ENCODE measurements at places on chromosomes 2 and 18.

DNA sequence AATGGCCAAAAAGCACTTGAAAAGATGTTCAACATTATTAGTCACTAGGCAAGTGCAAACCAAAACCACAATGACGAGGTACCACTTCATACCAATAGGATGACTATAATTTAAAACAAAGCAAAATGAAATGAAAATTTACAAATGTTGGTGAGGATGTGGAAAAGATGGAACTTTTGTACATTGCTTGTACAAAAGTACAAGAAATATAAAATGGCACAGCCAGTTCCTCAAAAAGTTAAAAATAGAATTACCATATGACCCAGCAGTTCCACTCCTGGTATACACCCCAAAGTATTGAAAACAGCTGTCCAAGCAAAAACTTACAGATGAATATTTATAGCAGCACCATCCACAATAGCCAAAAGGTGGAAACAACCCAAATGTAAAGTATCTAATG, 107.8 kb upstream of the XPO1 start:
- no peak for DNase-seq

DNA sequence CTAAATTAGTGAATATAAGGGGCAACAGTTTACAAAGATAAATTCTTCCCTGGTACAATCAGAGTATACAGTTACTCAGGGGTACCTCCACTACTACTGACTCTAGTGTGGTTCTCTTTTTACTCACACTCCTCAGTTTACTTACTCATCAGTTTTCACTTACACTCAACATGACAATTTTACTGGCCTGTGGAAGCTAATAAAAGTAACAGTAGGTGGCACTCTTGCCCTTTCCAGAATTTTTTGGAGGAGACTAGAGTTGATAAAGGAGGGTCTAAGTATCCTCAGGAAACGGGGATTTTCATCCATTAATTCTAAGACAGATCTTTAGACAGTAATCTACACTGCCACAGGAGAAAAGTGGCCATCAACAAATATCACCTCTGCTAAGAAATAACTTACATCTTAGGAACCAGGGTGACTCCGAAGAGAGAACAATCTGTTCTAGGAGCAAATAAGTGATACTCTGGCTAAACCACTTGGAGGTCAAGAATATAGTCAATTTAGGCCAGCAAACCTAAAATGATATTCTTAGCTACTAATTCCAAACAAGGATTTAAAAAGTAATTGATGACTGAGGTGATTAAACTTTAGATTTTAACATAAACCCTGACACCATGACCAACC, 61.3 kb downstream of the ATL2 start:
- no peak for DNase-seq

GRCh38 chr2:1648241-1649102, 95.8 kb downstream of the PXDN start:
- no peak for DNase-seq

DNA sequence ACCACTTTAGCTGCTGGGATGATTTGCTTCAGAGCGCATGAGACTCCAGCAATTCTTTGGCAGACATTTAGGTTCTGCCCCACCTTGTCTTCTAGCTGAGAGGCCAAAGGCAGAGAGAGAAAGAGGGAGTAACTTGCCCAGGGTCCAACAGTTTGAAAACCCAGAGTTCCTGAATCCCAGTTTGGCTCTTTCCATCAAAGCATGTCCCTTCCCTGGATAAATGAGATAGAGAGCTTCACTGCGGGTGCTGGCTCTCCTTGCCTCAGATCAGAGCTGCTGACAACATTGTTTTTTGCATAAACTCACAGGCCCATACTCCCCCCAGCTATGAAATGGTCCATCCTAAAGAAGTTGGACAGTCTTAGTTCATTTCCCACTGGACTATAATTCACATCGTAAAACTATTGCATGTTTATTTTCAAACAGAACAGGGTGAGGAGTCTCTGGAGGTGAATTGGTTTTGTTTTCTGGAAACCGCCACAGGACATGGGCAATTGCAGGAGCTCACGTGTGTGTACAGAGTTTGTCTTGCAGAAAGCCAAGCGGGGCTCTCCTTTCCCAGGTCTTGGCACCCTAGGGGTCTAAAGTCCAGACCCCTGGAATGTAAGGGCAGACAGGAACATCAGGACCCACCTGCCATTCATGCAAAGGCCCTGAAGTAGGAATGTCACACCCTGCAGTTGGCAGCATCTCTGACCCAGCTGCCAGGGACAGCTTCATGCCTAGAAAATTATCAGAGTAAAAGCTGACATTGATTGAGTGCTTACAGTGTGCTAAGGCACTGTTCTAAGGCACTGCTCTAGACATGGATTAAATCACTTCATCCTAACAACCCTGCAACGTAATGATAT, 25.0 kb upstream of the SLC14A2 start:
- DNase-seq, result no peak

DNA sequence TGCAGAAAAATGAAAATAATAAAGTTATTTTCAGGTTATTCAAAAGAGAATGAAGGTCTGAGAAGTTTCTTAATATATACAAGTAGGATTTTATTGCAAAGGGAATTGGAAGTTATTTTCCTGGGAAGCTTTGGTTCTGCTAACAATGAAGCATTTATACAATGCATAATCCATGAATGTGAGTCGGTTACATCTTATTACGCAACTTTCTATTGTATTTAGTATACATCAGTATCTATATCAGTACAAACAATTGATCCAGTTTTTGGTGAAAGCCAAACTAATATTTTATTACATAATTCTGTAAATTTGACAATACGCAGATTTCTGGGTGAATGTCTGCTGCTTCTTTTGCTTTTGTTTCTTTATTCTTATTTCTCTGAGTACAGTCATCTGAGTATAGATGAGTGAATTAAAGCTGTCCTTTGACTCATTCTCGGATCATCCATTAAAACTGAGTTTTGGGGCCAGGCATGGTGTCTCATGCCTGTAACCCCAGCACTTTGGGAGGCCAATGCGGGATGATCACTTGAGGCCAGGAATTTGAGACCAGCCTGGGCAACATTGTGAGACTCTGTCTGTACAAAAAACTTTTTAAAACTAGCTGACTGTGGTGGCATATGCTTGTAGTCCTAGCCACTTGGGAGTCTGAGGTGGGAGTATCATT, 108.5 kb downstream of the SOCS6 start:
- DNase-seq, result no peak

GRCh38 chr18:48605408-48605845, 66.6 kb downstream of the CTIF start:
- no peak for DNase-seq

GRCh38 chr2:205869439-205869838, 187.1 kb downstream of the NRP2 start:
- DNase-seq, result no peak

DNA sequence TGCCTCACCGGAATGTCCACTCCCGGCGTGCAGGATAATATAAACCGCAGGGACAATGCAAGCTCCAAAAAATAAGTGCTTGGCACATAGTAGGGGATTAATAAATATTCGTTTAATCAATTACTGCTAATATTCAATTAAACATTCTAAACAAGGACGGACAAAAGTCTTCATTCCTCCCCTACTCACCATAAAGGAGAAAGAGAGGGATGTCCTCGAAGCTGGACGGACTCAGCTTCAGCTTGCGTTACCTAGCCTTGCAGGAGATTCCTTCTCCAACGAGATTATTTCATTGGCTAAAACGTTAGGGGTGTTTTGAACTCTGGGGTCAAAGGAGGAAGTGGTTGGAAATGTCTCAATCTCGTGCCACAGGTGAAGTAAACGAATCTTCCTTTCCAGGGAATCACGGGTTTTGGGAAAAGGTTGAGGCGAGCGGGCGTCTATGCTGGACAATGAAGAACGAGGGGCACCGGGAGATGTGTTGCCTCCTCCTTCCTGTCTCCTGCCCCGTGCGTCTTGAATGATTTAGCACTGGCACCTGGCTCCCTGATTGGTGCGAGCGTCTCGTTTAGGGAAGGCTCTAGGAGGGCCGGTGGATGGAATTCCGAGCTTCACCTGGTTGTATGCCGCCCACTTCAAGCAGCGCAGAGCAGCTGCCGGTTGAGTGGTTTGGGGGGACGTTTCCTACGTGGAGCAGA, 2.0 kb upstream of the GAD1 start:
- no peak for DNase-seq

- no peak for DNase-seq
Measured at GRCh38 chr2:120132190-120132589, 91.0 kb downstream of the TMEM185B start.

- DNase-seq, result no peak
Measured at GRCh38 chr2:170596576-170596975, 118.6 kb upstream of the SP5 start.

DNA sequence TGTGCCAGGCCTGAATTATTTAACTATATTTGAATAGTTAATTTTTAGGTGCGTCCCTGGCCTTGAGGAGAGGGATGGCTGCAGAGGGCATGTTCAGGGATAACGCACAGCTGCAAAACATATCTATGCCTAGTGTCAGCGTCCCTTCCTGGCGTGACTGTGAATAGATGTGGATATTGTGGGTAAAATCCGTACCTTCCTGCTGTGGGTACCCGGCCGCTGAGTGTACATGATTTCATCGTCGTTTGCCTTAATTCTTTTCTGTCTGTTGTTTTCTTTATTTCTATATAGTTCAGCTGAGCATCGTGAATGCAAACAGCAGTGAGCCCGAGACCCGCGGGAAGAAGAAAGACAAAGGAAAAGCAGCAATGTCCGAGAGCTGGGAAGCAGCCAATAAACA, 25.0 kb upstream of the MC2R start:
- no peak for DNase-seq

GRCh38 chr2:215432759-215433594, 2.9 kb downstream of the FN1 start:
- DNase-seq, result no peak

DNA sequence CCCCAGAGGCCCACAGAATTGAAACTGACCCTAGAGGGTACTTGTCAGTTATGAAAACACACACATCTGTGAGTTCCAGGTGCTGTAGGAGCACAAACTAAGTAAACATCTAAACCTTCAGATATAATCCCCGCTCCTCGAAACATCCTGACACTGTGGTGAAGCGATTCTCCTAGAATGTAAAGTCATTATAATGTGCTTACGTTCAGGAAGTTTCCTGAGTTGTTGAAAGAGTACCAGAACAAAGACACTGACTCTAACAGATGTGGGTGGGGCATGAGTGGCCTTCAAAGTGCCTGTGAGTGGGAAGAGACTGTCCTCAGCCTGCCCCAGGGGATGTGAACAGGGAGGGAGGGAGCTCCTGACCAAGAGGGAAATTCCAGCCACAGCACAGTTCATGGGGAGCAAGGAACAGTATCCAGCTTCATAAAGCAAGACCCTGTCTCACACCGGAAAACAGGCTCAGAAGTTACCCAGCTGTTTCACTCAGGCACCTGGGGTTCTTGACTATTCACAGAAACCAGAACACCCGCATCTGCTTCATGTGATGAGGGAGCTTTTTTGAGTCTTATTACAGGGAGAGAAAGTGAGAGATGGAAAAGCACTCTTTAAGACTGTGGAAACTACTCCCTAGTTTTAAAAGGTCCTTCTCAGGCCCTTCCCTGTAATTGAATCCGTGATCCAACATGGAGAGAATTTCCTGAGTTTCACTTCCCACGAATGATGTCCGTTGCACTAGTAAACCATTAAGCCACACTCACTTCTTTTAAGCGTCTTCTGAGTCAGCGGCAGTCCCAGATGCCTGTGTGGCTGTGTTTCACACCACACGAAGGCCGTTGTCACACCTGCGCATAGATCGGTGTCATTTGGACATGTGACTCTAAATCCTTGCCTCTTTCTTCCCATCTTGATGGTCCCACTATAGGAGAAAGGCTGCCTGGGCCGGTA, 88.6 kb upstream of the EML6 start:
- no peak for DNase-seq

DNA sequence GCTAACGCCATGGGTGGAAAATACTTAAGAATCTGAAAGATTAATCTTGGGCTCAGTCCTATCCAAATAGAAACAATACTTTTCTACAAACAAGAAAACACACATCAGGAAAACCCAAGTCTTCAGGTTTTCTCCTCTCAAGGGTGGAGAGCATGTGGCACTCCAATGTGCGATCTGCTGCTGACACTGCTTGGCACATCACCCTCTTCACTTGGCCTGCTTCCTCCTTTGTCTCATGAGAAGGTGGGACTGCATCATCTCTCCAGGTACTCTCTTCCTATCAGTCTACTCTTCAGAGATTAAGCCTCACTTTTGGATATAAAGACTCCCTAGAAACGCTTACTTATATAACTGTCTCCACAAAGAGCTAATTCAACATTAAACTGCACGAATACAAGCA, 26.4 kb downstream of the HDLBP start:
- DNase-seq, result no peak

- no peak for DNase-seq
Measured at GRCh38 chr2:47079515-47080412, 75.3 kb downstream of the STPG4 start.

GRCh38 chr2:102251042-102251848, 60.1 kb upstream of the IL1RL1 start:
- DNase-seq, result peak; percentile 38

GRCh38 chr18:44325903-44326635, 354.6 kb upstream of the SETBP1 start:
- no peak for DNase-seq

DNA sequence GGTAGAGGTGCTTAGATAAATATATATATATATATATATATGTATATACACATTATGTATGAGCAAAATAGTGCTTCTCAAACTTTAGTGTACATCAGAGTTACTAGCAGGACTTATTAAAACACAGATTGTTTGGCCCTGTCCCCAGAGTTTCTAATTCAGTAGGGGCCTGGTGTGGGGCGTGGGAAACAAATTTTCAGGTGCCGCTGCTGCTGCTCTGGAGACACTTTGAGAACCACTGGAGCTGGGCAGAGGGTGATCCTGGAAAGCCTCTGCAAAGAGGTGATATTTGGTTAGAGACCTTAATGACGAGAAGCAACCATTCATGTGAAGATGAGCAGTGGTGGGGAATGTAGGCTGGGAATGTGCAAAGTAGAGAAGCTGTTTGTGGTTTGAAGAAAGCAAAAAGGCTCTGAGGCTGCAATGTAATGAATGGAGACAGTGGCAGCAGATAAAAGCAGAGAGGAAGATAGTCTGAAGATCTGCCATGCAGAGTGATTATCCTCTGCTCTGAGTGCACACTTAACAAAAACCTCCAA, 142.9 kb downstream of the PLCL1 start:
- DNase-seq, result no peak

DNA sequence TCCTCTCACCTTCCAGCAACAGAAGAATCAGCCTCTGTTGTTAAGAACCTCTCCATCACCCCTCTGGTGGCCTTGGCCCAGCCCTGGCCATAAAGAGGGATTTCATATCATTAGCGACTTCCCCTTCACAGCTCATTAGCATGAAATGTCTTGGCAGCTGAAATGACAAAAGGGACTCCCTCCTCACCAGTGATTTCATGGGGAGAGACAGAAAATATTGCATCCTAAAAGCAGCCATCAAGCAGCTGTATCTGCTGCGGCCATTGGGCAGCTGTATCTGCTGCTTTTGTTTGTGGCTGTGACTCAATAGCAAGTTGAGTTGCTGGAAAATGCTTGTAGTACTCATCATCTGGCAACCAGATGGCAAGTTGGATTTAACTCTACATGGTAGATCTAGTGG, 105.9 kb upstream of the RMDN2 start:
- no peak for DNase-seq

GRCh38 chr18:33584548-33585430, 6.8 kb downstream of the ASXL3 start:
- DNase-seq, result no peak
